ENCODE measurements at places on chromosomes 3 and 15. TPM values are rescaled to one million over a fixed set of nuclear protein-coding genes. Genes with fewer than 3 reads are reported as not detected.

Gene FBXL22
- total RNA-seq, result 0.50 TPM

Gene DUOXA2
- total RNA-seq, result not detected

Gene RPP25
- total RNA-seq, result 6.7 TPM

Gene SERPINI2
- total RNA-seq, result not detected

Gene GOLGA8M
- 1.3 TPM for total RNA-seq

Gene SIDT1
- not detected for total RNA-seq

Gene IL17RC
- total RNA-seq, result 29.2 TPM

Gene SAMMSON
- total RNA-seq, result not detected

Gene SLC22A14
- total RNA-seq, result 0.12 TPM

Gene GOLGA6L7
- total RNA-seq, result not detected

Gene CCR3
- total RNA-seq, result not detected

Gene TM4SF4
- total RNA-seq, result not detected

Gene CPA3
- total RNA-seq, result 0.12 TPM

Gene PIK3CA
- 23.6 TPM for total RNA-seq

Gene FETUB
- not detected for total RNA-seq

Gene VILL
- 6.7 TPM for total RNA-seq

Gene COL6A6
- 0.40 TPM for total RNA-seq

Gene MYRIP
- total RNA-seq, result 4.2 TPM

Gene STAC
- 20.1 TPM for total RNA-seq

Gene CAND2
- 4.1 TPM for total RNA-seq

Gene ITIH1
- total RNA-seq, result 0.56 TPM

Gene ABCF3
- 55.6 TPM for total RNA-seq

Gene LRRC31
- total RNA-seq, result not detected

Gene CFAP100
- not detected for total RNA-seq

Gene RTP3
- not detected for total RNA-seq

Gene FBLN2
- 547 TPM for total RNA-seq

Gene RTP4
- 0.99 TPM for total RNA-seq

Gene GPR160
- 0.92 TPM for total RNA-seq

Gene TIPARP
- 30.1 TPM for total RNA-seq

Gene LRRC2
- 0.13 TPM for total RNA-seq

Gene CSTA
- 0.66 TPM for total RNA-seq

Gene TMCO5A
- not detected for total RNA-seq

Gene PEX11A
- 5.9 TPM for total RNA-seq

Data from aortic smooth muscle cell (primary cell).